ENCODE measurements at places on chromosomes 11 and 22.
A peak's percentile ranks its signal among the peaks of the same experiment; 100 is the strongest.

DNA sequence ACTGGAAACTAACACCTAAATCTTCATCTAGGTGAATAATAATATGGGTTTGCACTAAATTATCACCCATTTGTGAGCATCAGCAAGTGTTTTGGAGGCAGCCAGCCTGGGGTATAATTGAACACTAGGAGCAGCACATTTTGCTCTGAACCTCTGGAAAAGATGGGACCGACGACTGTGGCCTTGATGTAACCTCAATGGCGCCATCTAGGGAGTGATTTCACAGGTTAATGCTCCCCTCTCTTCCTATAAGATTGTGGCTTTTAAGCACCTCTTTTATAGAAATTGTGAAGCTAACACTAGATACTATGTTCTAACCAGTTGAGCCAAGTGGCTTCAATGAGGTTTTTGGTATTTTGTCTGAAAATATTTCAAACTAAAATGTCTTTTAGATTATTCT, 203.7 kb downstream of the NELL1 start:
- no peaks in the 10 kb centered on the region for H3K36me3 ChIP-seq
- no peak for DNase-seq
- no peaks in the 10 kb centered on the region for H3K4me1 ChIP-seq
- H3K27ac ChIP-seq = no peak overlapping the region
- H3K4me3 ChIP-seq = no peak overlapping the region

DNA sequence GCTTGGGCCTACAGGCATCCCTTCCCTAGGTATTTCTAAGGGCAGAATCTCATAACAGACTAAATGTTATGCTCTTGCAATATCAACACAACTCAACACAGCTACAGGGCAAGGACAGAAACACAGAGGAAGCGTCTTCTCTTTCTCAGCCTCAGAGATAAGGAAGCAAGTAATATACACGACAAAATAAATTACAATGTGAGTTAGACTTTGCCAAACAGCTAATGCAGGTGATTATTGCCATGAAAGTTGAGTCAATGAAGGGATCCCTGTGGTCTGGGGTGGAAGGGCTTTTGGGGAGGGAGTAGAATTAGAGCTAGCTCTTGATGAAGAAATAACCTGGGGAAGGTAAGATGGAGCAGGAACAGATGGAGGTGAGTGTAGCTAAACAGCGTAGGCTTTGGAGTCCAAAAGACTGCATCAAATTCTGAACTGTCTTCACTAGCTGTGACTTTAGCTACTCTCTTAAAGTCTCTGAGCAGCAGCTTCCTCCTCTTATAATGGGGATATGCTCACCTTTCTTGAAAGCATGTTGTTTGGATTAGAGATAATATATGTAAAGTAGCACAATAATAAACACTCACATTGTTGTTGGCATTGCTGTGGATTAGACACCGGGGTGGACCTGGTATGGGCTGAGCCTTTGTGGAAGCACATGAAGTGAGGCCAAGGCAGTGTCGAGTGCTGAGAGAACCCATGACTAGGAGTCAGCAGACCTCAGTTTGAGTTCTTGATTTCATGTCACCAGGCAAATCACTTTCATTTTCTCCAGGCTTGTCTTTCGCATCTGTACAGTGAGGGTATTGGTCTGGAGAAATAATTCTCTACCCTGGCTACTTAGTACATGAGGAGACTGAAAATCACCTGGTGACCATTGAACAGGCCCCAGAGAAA, 41.0 kb upstream of the AQP11 start:
- no peak overlapping the region for H3K27ac ChIP-seq
- H3K4me3 ChIP-seq = no peak overlapping the region
- peak; percentile 38 for DNase-seq
- H3K27me3 ChIP-seq = no peaks in the 10 kb centered on the region
- H3K4me1 ChIP-seq = peaks cover 10% of the 10 kb centered on the region

DNA sequence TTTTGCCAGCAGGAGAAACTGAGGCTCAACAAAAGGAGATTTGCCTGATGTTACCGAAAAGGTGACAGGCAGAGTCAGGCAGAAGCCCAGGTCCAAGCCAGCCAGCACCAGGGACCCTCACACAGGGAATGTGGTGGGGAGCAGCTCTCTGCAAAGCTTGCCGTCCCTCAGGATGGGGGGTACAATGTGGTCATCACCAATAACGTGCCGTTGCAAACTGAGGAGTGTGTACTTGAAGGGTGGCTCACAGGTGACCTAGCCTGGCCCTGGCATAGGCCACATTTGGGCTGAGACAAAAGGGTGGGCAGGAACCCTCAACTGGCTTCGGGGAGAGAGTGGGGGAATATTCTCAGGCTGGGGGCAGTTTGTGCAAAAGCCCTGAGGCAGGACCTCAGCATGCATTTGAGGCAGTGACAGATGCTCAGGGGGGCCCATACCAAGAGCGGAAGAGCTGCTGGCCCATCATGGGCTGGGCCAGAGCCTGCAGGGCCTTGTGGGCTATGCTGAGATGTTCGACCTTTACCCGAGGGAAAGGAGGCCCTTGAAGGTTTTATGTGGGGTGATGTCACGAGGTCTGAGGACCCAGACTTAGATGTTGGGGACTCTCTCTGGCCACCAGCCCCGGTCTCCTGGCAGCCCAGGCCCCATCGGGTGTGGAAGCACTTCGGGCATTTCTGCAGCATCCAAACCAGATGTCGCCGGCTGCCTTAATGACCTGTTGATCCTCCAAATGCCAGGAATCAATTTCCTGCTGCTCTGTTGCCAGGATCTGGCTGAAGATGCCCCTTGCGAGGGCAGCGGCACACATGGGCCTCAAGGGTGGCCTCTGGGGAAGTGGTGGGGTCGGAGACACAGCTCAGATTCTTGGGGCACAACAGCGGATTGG, 57.4 kb upstream of the SHISAL1 start:
- H3K4me3 ChIP-seq = no peak overlapping the region
- no peak overlapping the region for H3K27ac ChIP-seq
- no peak for DNase-seq
- no peaks in the 10 kb centered on the region for H3K36me3 ChIP-seq
- H3K4me1 ChIP-seq = no peaks in the 10 kb centered on the region

- H3K36me3 ChIP-seq = no peaks in the 10 kb centered on the region
- H3K27ac ChIP-seq = no peak overlapping the region
- H3K4me1 ChIP-seq = no peaks in the 10 kb centered on the region
- H3K27me3 ChIP-seq = no peaks in the 10 kb centered on the region
- H3K4me3 ChIP-seq = no peak overlapping the region
Observed at GRCh38 chr11:35615921-35616900, 2.0 kb upstream of the FJX1 start.

DNA sequence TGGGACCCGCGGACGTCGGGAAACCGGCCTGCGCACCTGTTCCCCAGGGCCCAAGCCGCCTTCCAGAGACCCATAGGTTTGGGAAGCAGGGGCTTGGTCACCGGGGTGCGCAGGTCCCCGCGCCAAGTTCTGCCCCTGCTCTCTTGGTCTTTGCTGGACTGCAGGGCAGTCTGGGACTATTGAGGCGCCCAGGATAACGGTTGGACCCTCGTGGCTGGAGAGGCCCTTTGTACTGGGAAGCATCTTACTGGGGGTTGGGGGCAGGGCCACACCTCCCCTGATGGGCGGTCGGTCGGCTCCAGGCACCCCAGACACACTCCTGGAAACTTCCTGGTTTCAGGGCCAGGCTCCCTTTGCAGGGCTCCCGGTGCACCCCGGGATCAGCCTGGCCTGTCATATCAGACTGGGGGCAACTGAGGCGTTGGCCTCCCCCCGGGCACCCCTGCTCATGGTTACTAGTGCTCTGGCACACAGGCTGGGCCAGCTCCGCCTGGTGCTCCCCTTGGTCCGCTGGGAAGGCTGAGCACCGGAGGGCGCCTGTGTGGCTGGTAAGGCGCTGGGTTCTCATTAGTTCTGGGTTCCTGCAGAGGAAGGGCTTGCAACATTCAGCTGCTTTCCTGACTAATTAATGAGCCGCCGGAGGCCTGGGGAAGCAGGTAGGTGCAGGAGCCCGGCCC, 1250.5 kb downstream of the BRD1 start:
- no peak overlapping the region for H3K4me3 ChIP-seq
- no peaks in the 10 kb centered on the region for H3K36me3 ChIP-seq
- no peak overlapping the region for H3K27ac ChIP-seq
- no peaks in the 10 kb centered on the region for H3K27me3 ChIP-seq

DNA sequence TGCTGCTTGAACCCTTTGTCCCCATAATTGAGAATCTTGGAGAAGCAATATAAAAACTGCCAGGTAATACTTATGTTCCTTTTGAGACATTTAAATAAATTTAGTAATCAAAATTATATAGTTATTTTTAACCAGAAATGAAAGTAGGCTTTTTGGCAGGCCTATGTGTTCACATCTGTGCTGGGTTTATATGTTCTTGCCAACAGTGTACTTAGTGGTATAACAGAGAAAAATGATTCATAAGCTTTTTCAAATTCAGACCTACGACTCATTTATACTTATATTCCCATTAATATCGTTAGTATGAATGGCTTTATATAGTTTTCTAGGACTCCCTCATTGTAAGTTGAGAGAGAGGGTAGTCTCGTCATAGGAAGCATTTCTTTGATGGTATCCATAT, 79.0 kb downstream of the DDX10 start:
- no peak overlapping the region for H3K4me3 ChIP-seq
- no peaks in the 10 kb centered on the region for H3K36me3 ChIP-seq
- H3K27ac ChIP-seq = no peak overlapping the region
- H3K4me1 ChIP-seq = no peaks in the 10 kb centered on the region
- no peaks in the 10 kb centered on the region for H3K27me3 ChIP-seq

DNA sequence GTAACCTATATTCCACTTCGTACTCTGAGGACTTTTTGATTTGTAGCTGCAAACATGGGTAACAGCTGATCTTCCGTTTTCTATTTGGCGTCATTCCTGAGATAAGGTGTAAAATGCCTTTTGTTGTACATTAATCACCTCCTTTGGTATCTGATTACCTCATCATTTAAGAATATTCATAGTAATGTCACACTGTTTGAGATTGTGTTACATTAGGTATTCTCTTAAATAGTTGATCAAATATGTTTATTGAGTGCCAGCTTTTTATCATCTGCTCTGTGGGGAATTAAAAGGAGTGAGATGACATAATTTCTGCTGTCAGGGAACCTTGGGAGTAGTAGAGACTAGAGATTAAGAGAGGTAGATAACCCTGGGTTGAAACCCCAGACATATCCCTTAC, 5.9 kb downstream of the NCAM1 start:
- H3K4me1 ChIP-seq = peaks cover 15% of the 10 kb centered on the region
- no peaks in the 10 kb centered on the region for H3K27me3 ChIP-seq
- H3K4me3 ChIP-seq = no peak overlapping the region
- DNase-seq = no peak
- H3K36me3 ChIP-seq = no peaks in the 10 kb centered on the region
- no peak overlapping the region for H3K27ac ChIP-seq

GRCh38 chr11:59551659-59552521, 40.6 kb downstream of the OR4D9 start:
- no peak for DNase-seq
- no peak overlapping the region for H3K27ac ChIP-seq
- H3K36me3 ChIP-seq = no peaks in the 10 kb centered on the region

DNA sequence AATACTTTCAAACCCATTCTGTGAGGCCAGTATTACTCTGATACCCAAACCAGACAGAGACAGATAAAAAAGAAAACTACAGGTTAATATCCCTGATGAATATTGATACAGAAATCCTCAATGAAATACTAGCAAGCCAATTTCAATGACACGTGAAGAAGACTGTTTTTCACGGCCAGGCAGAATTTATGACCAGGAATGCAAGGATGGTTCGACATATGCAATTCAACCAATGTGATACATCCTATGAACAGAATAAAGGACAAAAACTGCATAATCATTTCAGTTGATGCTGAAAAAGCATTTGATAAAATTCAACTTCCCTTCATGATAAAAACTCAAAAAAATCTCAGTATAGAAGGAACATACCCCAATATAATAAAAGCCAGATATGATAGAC, 44.5 kb downstream of the SLC22A24 start:
- no peak overlapping the region for H3K27ac ChIP-seq
- H3K4me1 ChIP-seq = no peaks in the 10 kb centered on the region
- H3K27me3 ChIP-seq = no peaks in the 10 kb centered on the region
- no peak for DNase-seq
- no peaks in the 10 kb centered on the region for H3K36me3 ChIP-seq

- no peak overlapping the region for H3K4me3 ChIP-seq
- H3K27me3 ChIP-seq = no peaks in the 10 kb centered on the region
- H3K4me1 ChIP-seq = no peaks in the 10 kb centered on the region
- no peaks in the 10 kb centered on the region for H3K36me3 ChIP-seq
Observed at GRCh38 chr11:65844231-65844872, 10.6 kb downstream of the SNX32 start.

- H3K27me3 ChIP-seq = peaks cover 7% of the 10 kb centered on the region
- no peaks in the 10 kb centered on the region for H3K36me3 ChIP-seq
- no peak overlapping the region for H3K27ac ChIP-seq
- no peaks in the 10 kb centered on the region for H3K4me1 ChIP-seq
Observed at GRCh38 chr11:1749395-1750351, 722 bp downstream of the IFITM10 start.

- no peak overlapping the region for H3K27ac ChIP-seq
- no peaks in the 10 kb centered on the region for H3K27me3 ChIP-seq
- no peaks in the 10 kb centered on the region for H3K36me3 ChIP-seq
- no peak for DNase-seq
- H3K4me1 ChIP-seq = peaks cover 7% of the 10 kb centered on the region
- H3K4me3 ChIP-seq = no peak overlapping the region
Observed at GRCh38 chr11:88307749-88308425, 29.6 kb downstream of the CTSC start.

DNA sequence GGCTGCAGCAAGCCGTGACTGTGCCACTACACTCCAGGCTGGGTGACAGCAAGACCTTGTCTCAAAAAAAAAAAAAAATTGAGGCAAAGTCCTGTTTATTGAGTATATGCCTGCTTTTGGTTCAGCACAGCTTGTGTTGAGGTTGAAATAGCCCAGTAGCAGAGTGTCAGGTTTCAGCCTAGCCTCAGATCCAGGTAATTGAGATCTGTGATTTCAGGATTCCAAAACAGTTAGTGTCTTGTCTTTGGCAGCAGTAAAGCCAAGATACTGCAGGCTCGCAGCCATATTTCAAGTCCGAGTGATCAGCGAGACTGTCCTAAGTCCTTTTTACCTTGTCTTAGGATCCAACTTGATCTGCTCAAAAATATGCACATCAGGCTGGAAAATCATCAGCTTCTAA, 27.0 kb downstream of the CUL5 start:
- H3K27ac ChIP-seq = no peak overlapping the region
- H3K27me3 ChIP-seq = no peaks in the 10 kb centered on the region
- no peaks in the 10 kb centered on the region for H3K4me1 ChIP-seq
- H3K36me3 ChIP-seq = 0 out of 2 replicates have a peak, but pooled peaks cover 2% of the 10 kb centered on the region

DNA sequence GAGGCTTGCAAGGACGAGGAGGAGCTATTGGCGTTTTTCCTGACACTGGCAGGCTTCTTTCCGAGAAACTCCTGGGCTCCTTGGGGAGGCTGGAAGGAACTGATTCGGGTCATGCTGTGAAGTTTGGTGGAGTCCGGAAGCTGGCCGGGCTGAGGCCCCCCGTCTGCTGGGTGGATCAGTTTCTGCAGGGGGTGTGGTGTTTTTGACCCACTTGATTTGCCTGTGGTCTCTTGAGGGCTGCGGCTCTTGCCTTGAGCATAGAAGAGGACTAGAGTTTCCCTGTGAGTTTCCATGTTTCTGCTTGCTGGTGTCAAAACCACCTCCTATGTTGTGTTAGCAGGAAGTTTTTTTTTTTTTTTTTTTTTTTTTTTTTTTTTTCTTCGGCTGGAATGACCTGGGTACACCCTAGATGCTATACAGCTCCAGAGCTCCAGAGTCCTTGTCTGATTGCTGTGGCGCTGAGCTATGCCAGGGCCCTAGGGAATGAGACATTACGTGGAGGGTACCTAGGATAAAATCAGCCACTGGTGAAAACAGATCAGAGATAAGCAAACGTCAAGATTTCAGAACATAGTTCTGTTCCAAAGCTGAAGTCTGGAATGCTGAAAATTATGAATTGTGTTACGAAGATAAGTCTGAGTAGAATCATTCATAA, 728 bp downstream of the TBC1D22A start:
- H3K36me3 ChIP-seq = no peaks in the 10 kb centered on the region
- peak overlapping the region; percentile 78 for H3K27ac ChIP-seq
- no peaks in the 10 kb centered on the region for H3K27me3 ChIP-seq
- H3K4me1 ChIP-seq = peaks cover 7% of the 10 kb centered on the region

Measured in MM.1S (cell line).